H7 (cell line): ENCODE measurements at places on chromosomes 4 and X.

- DNase-seq = peak; percentile 1
These were observed 217.9 kb upstream of the KLHL4 start for GRCh38 chrX:87299563-87300160.

DNA sequence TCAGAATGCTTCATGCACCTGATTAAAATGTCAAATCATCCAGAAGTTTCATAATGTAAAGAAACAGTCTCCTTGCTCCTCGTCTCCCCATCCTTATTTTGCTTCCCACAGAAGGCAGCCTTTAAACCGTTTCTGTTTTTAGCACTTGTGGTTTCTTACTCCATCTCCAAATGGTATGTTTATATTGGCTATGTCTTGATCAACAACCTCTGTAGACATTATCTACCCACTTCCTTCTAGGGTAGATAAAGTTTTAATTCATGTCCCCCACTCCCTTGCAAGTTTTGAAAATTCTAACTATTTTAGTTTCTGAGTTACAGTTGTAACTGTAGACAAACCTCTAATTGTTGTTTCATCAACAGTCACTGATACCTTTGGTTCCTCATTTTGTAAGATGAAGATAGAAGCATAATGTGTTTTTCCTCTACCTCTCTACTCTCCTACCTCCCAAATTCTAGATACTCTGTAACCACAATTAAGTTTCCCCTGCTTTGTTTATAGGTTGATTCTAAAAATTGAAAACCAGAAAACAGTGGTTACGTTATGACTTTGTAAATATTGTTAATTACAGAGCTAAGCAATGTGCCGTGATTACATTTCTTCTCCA lies 291.7 kb upstream of the GATB start:
- DNase-seq = no peak

DNA sequence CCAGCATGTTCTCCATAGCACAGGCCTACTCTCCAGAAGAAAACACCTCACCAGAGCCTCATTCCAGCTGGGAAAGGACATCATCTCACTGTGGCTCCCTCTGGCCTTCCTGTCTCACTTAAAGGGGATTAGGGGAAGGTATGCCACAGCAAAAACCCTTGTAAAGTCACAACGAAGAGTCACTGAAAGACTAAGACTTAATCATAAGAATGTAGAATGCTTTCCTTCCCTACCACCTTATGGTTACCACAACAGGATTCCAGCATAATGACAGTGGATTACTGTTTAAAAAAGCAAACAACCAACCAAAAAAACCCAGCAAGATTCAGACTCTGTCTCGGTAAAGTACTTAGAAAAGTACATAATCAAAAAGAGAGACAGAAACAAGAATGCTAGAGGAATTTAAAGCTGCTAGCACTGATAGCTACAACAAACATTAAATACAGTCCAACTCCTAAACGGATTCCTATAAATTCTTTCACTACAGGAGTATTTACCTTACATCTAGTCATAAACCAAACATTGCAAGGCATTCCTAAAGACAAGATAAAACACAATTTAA lies 75.1 kb downstream of the BANK1 start:
- no peak for DNase-seq

DNA sequence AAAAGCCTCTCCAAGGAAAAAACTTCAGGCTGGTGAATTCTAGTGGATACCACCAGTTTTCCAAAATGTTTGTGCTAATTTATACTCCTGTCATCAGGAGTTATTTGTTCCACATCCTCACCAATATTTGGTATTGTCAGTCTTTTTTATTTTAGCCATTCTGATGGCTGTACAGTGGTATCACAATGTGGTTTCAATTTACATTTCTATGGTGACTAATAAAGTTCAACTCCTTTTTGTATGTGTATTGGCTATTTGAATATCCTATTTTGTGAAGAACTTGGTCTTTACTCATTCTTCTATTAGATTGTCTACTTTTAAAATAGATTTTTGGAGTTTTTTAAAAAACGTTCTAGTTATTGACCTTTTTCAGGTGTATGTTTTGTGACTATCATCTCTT lies 33.0 kb upstream of the FRAS1 start:
- no peak for DNase-seq

GRCh38 chr4:183328832-183329231 lies 6.6 kb upstream of the CLDN24 start:
- DNase-seq = no peak
